ENCODE measurements at places on chromosomes 4 and X. TPM values are rescaled to one million over a fixed set of nuclear protein-coding genes. Genes with fewer than 3 reads are reported as not detected.

The ARHGAP24 gene
- total RNA-seq: 1.6 TPM

The ODAPH gene
- not detected for total RNA-seq

The MAGEA2B gene
- total RNA-seq: 10.6 TPM

DNA sequence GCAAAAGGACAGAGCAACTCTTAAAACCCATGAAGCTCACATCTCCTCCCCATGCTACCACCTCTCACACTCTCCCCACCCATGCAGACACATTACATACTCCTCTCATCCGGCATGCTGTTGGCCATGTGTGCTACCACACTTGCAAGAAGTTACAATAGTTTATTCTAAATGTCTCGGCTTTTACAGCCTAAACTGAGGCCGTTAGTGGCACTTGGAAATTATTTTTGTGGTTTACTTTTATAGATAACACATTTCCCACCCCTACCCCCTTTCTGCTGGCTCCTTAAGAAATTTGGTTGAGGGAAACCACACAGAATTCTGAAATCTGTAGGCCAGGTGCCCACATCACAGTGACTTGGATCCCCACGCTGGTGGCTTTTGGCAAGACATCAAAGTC lies 141.1 kb upstream of the HHIP start:
- no peaks in the 10 kb centered on the region for H3K4me1 ChIP-seq
- no peak overlapping the region for H3K4me3 ChIP-seq
- no peaks in the 10 kb centered on the region for H3K36me3 ChIP-seq

- H3K36me3 ChIP-seq: no peaks in the 10 kb centered on the region
- H3K27me3 ChIP-seq: peaks cover 1% of the 10 kb centered on the region
- H3K4me3 ChIP-seq: no peak overlapping the region
- DNase-seq: no peak
- no peaks in the 10 kb centered on the region for H3K4me1 ChIP-seq
These were observed 8.1 kb upstream of the MRPL1 start for GRCh38 chr4:77854431-77855111.

GRCh38 chrX:21991504-21991903 lies 40.6 kb upstream of the PHEX start:
- peaks cover under 1% of the 10 kb centered on the region for H3K4me1 ChIP-seq
- no peaks in the 10 kb centered on the region for H3K36me3 ChIP-seq
- no peak for DNase-seq
- no peaks in the 10 kb centered on the region for H3K27me3 ChIP-seq
- H3K4me3 ChIP-seq: no peak overlapping the region

DNA sequence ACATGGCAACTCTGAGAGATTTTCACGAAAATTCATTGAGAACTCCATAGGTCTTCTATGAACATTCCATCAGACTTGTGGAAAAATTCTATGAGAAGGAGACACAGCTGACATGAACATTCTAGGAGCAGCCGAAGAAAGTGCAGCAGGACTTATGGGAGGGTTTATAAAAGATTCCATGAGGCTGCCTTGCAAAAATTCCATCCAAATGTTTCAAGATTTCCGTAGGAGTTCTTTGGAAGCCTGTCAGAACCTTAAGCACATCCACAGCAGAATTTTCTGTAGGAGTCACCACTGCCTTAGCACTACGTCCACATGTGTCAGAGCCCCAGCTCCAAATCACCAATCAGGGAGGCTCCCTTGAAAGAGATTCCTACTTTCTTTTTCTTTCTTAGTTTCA lies 67.0 kb upstream of the MSX1 start:
- H3K4me1 ChIP-seq: no peaks in the 10 kb centered on the region
- H3K27ac ChIP-seq: no peak overlapping the region
- H3K36me3 ChIP-seq: peaks cover 28% of the 10 kb centered on the region

DNA sequence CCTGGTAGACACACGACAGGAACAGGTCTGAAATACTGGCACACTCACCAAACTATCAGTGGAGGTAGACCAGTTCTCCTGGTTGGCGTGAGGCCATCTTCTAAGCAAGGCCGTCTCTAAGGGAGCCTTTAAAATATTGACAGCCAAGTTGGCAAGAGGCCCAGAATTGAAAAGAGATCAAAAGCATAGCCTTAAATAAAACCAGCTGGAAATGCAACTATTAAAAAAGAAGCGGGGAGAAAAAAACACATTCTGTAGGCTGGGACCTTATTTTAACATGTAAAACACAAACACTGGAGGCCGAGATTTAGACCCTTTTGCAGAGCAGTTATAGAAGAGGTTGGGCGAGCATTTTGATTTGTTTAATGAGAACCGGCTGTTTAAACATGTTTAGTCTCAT lies 233.0 kb upstream of the CLNK start:
- no peak for DNase-seq
- no peaks in the 10 kb centered on the region for H3K4me1 ChIP-seq

DNA sequence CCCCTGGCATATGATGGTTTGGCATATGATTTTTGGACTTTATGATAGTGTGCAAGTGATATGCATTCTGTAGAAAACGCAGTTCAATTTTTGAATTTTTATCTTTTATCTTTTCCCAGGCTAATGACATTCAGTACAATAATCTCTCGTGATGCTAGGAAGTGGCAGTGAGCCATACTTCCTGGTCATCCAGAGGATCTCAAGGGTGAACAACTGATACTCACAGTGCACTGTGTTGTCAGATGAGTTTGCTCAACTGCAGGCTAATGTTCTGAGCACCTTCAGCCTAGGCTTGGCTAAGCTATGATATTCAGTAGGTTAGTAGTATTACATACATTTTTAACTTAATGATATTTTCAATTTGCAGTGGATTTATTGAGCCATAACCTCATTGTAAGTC lies 405.3 kb downstream of the PCDH7 start:
- peaks cover 6% of the 10 kb centered on the region for H3K4me1 ChIP-seq
- no peaks in the 10 kb centered on the region for H3K36me3 ChIP-seq
- no peak overlapping the region for H3K4me3 ChIP-seq
- H3K27ac ChIP-seq: no peak overlapping the region
- H3K27me3 ChIP-seq: no peaks in the 10 kb centered on the region
- no peak for DNase-seq

DNA sequence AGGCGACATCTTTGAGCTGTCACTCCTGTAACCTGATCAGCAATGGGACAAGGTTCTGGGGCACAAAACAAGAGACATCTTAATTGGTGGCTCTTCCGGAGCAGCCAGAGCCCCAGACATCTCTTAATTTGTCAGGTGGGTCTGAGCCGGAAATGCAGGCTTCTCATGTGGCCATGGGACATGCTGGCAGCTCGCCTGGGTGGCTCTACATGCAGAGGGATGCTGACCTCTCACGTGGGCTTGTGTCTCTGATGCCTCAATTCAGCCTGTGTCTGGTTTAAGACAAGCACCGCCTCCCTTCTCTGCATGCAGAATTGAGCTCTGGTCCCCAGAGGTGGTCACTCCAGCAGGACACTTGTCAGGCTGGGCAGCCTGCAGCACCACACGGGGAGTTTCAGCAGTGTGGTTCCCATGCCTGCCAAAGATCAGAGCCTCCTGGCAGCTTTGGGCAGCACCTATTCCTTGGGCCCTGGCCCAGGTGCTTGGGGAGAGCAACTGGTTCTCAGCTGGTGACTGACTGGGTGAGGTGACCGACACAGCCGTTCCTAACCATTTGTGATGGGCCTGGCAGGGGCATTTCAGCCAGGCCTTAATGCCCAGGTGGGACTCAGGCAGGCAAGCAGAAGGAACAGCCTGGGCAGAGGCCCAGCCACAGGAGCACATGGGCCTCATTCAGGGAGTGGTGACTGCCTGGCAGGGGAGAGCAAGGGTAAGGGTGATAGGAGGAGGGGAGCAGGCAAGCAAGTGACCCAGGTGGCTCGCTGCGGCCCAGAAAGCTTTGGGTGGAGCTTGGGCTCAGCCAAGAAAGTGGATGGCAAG lies 53.4 kb downstream of the HMX1 start:
- no peak for DNase-seq
- H3K27me3 ChIP-seq: peaks cover 6% of the 10 kb centered on the region
- peaks cover 6% of the 10 kb centered on the region for H3K4me1 ChIP-seq
- no peaks in the 10 kb centered on the region for H3K36me3 ChIP-seq

DNA sequence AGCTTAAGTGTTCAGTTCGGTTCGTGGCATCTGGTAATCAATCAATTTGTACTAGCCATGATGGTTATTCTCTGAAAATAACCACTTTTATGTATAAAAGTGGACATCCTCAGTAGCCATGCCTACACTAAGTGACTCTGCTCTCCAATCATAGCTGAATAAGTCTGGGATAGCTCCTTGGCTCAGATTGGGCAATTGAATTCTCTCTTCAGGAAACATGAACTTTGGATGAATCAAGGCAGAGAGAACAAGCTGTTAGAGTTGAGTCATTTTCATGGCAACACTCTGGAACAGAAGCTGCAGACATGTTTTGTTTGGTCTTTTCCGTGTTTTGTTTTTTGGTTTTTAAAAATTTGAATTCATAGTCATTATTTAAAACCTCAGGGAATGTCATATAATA lies 66.8 kb upstream of the TMEM164 start:
- no peak overlapping the region for H3K27ac ChIP-seq
- H3K27me3 ChIP-seq: no peaks in the 10 kb centered on the region
- DNase-seq: no peak
- H3K4me3 ChIP-seq: no peak overlapping the region
- no peaks in the 10 kb centered on the region for H3K4me1 ChIP-seq

DNA sequence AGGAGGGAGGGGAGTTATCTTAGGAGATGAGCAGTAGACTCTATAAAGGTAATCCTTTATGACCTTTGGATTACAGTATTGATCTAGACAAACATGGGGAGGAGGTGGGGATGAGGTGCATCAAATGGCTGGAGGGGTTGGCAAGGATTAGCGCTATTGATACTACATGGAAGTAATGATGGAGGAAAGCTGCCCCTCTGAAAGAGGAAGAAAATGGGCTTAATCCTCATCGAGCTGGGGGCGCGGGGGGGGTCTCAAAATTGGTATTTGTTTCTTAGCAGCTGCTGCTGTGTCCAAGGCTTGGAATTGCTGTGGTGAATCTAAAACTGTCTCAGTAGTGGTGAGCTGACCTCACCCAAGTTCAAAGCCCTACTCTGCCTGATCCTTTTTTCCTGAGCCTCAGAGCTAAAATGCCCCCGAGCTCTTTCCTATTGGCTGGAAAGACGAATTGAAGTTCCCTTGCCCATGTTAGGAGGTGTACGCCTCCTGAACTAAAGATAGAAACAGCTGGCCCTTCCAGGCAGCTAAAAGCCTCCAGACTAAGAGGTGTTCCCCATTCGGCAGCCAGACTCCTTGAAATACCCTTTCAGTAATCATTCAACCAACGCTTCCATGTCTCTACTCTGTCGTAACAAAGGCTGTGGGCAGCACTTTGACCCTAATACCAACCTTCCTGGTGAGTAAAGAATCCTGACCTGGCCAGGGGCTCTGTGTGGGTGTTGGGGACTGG lies at the start of gene ITGB1BP2:
TSS of gene ITGB1BP2 (plus strand) at position 556 of the 730 bp plus-strand sequence. CDS start at position 613, 57 bp downstream.
- H3K4me1 ChIP-seq: no peaks in the 10 kb centered on the region
- no peaks in the 10 kb centered on the region for H3K36me3 ChIP-seq
- H3K27ac ChIP-seq: peak within 1 kb of the TSS; percentile 73
- H3K27me3 ChIP-seq: peaks cover 6% of the 10 kb centered on the region

- no peaks in the 10 kb centered on the region for H3K27me3 ChIP-seq
- H3K27ac ChIP-seq: no peak overlapping the region
- no peak overlapping the region for H3K4me3 ChIP-seq
These were observed 25.3 kb upstream of the CYBB start for GRCh38 chrX:37754516-37754915.

- no peak overlapping the region for H3K4me3 ChIP-seq
- DNase-seq: no peak
- no peaks in the 10 kb centered on the region for H3K36me3 ChIP-seq
- H3K27ac ChIP-seq: no peak overlapping the region
- no peaks in the 10 kb centered on the region for H3K27me3 ChIP-seq
- H3K4me1 ChIP-seq: no peaks in the 10 kb centered on the region
These were observed 21.7 kb upstream of the GPM6A start for GRCh38 chr4:175833574-175834311.

GRCh38 chrX:151397741-151398070 lies 700 bp downstream of the VMA21 start:
- H3K4me3 ChIP-seq: peak overlapping the region; percentile 93
- H3K27me3 ChIP-seq: no peaks in the 10 kb centered on the region
- H3K36me3 ChIP-seq: no peaks in the 10 kb centered on the region
- H3K27ac ChIP-seq: peak overlapping the region; percentile 48

DNA sequence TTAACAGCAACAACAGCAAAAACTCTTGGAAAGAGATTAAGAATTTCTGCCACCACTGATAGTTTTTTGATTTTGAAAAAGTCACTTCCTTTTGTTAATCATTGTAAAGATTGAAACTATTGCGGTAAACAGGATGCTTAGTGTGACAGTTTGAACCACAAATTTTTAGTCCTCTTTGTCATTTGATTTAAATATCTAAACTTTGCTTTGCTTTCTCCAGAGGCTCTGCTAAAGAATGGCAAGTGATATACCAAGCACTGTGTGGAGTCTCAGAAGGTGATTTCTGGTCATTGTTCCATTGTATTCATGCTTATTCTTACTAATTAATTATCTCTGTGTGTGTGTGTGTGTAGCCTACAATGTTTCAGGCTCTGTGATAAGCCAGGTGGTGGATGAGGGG lies 155.6 kb downstream of the BMPR1B start:
- no peak overlapping the region for H3K27ac ChIP-seq
- H3K4me1 ChIP-seq: no peaks in the 10 kb centered on the region
- no peaks in the 10 kb centered on the region for H3K27me3 ChIP-seq
- no peak overlapping the region for H3K4me3 ChIP-seq

DNA sequence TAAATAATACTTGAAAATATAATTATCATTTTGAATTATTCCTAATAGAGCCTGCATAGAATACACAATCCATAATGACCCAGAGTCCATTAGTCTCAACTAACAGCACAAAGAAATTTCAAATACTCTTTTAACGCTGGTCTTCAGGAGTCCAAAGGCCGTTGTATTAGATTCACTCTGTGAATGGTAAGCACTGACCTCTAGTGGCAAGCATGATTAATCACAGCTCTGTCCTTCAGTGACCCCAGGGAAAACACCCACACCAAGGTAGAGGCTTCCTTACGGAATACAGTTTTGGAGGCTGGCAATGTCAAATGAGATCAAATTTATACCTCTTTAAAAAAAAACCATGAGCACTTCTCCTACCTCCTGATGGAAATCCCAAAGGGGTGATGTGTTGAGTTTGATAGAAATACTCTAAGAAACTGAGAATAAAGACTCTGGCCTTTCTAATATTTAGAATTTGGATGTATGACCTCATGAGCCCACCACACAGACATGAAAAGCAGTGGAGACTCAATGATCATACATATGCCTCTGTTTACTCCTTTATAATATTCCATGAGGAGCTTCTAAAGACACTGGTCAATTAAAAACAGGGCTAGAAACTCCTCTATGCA lies 147.2 kb upstream of the DKK2 start:
- no peak overlapping the region for H3K27ac ChIP-seq
- no peaks in the 10 kb centered on the region for H3K4me1 ChIP-seq
- no peaks in the 10 kb centered on the region for H3K36me3 ChIP-seq
- no peak for DNase-seq
- no peak overlapping the region for H3K4me3 ChIP-seq

GRCh38 chr4:76256968-76257367 lies 5.4 kb downstream of the FAM47E start:
- peaks cover 4% of the 10 kb centered on the region for H3K27me3 ChIP-seq
- no peak overlapping the region for H3K4me3 ChIP-seq
- DNase-seq: no peak

- no peak for DNase-seq
- no peaks in the 10 kb centered on the region for H3K36me3 ChIP-seq
- no peak overlapping the region for H3K4me3 ChIP-seq
- no peaks in the 10 kb centered on the region for H3K27me3 ChIP-seq
- H3K27ac ChIP-seq: no peak overlapping the region
These were observed 322.0 kb downstream of the TMA16 start for GRCh38 chr4:163816494-163816893.
